Activated CD4-positive, alpha-beta T cell treated with anti-CD3 and anti-CD28 coated beads for 1 hour (primary cell): ENCODE measurements at places on chromosomes 7 and 10.

- no peak for DNase-seq
These were observed 17.8 kb downstream of the GRK5 start for GRCh38 chr10:119225083-119225658.

DNA sequence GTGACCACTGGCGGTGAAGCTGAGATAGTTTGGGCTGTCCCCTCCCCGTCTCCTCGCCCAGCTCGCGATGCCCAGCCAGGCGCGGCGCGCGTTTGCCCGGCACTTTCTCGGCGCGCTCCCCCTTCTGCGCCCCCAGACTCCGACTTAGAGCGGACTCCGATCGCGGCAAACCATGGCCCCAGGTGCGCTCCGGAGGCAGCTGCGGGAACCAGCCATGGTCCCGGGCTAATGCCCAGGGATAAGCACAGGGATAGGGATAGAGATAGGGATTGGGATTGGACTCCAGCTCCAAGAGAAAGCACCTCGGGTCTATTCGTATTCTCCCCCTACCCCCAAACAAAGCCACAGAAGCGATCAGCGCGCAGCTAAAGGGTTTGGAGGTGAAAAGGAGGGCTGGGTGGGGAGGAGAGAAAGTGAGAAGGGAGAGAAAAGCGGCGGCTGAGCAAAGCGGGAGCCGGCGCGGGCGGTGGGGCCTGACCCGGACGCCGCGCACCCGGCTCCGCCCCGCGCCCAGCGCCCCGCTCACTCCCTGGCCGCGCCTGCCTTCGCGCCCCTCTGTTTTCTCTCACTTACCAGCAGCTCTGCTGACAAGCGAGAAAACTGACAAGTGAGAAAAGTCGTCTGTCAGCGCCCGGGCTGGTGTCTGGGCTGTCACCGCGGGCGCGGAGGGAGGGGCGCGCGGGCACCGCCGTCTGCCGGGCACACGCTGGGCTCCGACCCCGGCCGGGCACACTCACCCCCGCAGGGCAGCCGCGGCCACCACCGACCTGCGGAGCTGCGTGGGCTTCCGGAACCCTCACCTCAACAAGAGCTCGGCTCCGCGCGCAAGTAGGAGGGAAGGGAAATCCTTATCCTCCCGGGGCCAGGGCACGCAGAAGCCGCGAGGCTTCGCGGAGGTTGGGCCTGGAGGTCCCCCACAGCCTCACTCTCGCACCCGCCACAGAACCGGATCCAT, at the start of gene PDE1C:
Gene PDE1C, minus strand, starts transcription at position 2 of the 955 bp plus-strand sequence.
- DNase-seq, result no peak

DNA sequence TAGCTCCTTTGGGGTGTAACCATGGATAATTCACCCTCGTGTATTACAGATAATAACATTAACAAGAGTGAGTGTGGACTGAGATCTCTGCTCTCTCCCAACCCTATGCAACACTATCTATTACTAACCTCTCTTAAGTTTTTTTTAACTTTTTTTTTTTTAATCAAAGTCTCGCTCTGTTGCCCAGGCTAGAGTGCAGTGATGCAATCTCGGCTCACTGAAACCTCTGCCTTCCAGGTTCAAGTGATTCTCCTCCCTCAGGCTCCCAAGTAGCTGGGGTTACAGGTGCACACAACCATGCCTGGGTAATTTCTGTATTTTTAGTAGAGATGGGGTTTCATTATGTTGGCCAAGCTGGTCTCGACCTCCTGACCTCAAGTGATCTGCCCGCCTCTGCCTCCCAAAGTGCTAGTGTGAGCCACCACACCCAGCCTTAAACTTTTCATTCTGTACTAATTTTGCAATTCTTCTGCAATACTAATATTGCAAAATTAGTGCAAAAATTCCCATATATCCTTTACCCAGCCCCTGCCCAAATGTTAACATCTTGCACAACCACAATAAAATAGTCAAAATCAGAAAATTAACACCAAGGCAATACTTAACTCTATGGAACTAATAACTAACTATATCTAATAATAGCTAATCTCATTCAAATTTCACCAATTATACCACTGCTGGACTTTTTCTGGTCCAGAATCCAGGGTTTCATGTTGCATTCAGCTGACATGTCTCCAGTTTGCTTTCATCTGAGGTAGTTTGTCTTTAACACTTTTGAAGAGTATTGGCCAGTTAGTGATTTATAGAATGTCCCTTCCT, 66.5 kb upstream of the TCF7L2 start:
- DNase-seq, result no peak

GRCh38 chr7:1124164-1124563, 35.8 kb downstream of the ZFAND2A start:
- DNase-seq, result no peak

DNA sequence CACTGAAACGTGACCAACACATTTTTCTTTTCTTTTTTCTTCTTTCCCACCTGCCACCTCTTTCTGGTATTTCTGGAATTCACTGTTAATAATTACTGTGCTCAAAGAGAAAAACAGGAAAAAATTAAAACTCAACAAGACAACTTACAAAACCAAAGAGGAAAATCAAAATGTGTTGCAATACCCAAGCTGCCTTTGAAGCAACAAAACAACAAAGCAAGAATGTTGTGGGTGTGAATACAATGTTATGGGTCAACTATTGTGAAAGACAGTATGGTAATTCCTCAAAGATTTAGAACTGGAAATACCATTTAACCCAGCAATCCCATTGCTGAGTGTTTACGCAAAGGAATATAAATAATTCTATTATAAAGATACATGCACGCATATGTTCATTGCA, 415.1 kb downstream of the GFRA1 start:
- no peak for DNase-seq

DNA sequence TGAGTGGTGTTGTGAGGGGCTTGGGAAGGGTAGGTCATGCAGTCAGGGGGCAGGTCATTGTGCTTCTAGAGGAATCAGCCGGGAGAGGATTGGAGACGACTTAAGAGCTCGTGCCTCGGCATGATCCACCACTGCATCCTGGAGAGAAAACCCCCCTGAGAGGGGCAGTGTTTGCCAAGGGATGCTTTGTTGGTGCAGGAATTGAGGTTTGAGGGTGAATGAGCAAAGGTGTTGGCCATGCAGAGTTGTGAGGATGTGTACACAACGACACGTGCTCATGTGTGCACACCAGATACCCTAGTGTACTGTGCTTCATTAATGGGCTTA, 85.6 kb upstream of the ANLN start:
- no peak for DNase-seq
